ENCODE measurements at places on chromosomes 16 and 17.

GRCh38 chr17:38906460-38907228 lies 18.8 kb upstream of the LASP1NB start:
- peak; percentile 42 for DNase-seq

- DNase-seq = no peak
These were observed 33.2 kb downstream of the UBE2O start for GRCh38 chr17:76419576-76420260.

- DNase-seq = no peak
These were observed 29.8 kb upstream of the SPPL2C start for GRCh38 chr17:45814622-45815606.

- DNase-seq = peak; percentile 30
These were observed 18.1 kb downstream of the USP36 start for GRCh38 chr17:78822552-78822951.

GRCh38 chr17:57375770-57376225 lies 119.5 kb downstream of the MSI2 start:
- no peak for DNase-seq

Data from dermis blood vessel endothelial cell (primary cell).